ENCODE measurements at places on chromosomes 2 and 18. TPM values are rescaled to one million over a fixed set of nuclear protein-coding genes. Genes with fewer than 3 reads are reported as not detected.

- H3K36me3 ChIP-seq = peaks cover 50% of the 10 kb centered on the region
- peak; percentile 93 for DNase-seq
- H3K4me3 ChIP-seq = peak overlapping the region; percentile 99
- H3K27ac ChIP-seq = peak overlapping the region; percentile 93
Measured at GRCh38 chr2:43221763-43222474, 4.5 kb downstream of the ZFP36L2 start.

DNA sequence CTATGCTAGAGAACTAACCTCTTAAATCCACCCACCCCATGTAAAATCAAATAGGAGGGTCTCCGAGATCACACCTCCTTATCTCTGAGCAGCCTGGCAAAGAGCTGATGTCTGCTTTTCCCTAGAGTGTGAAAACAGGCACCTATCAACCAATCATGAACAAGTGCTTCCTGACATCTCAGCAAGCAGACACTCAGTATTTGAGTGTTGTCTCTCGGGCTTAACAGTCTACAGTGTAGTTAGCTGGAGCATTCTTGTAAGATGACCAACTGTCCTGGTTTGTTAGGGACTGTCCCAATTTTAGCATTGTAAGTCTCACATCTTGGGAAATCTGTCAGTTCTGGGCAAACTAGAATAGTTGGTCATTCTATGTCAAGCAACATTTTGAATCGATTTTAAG, 26.4 kb downstream of the MARCHF4 start:
- no peak for DNase-seq
- no peak overlapping the region for H3K4me3 ChIP-seq
- no peak overlapping the region for H3K27ac ChIP-seq

DNA sequence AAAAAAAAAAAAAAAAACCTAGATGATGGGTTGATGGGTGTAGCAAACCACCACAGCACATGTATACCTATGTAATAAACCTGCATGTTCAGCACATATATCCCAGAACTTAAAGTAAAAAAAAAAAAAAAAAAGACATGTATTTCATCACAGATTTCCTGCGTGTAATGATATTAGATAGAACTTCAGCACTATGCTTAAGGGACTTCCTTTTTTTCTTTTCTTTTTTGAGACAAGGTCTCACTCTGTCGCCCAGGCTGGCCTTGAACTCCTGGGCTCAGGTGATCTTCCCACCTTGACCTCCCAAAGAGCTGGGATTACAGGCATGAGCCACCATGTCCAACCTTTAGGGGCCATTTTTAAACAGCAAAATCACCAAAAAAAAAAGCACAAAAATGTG, 42.0 kb downstream of the NEURL3 start:
- no peaks in the 10 kb centered on the region for H3K36me3 ChIP-seq
- H3K4me1 ChIP-seq = no peaks in the 10 kb centered on the region
- no peak overlapping the region for H3K27ac ChIP-seq
- H3K27me3 ChIP-seq = no peaks in the 10 kb centered on the region

GRCh38 chr2:127844973-127845372, 13.0 kb downstream of the POLR2D start:
- no peak overlapping the region for H3K4me3 ChIP-seq
- H3K27ac ChIP-seq = no peak overlapping the region
- no peaks in the 10 kb centered on the region for H3K36me3 ChIP-seq
- DNase-seq = no peak
- H3K4me1 ChIP-seq = no peaks in the 10 kb centered on the region
- no peaks in the 10 kb centered on the region for H3K27me3 ChIP-seq

GRCh38 chr18:73244401-73244800, 376.6 kb upstream of the NETO1 start:
- no peak for DNase-seq
- H3K27ac ChIP-seq = no peak overlapping the region
- no peaks in the 10 kb centered on the region for H3K27me3 ChIP-seq
- H3K4me1 ChIP-seq = no peaks in the 10 kb centered on the region

- no peaks in the 10 kb centered on the region for H3K27me3 ChIP-seq
- H3K4me1 ChIP-seq = no peaks in the 10 kb centered on the region
- no peak for DNase-seq
Measured at GRCh38 chr2:169715379-169716237, 18.0 kb upstream of the KLHL23 start.

GRCh38 chr18:60358516-60358915, 14.1 kb downstream of the MC4R start:
- no peak overlapping the region for H3K4me3 ChIP-seq
- no peaks in the 10 kb centered on the region for H3K4me1 ChIP-seq
- DNase-seq = no peak
- H3K36me3 ChIP-seq = no peaks in the 10 kb centered on the region
- H3K27ac ChIP-seq = no peak overlapping the region
- H3K27me3 ChIP-seq = no peaks in the 10 kb centered on the region

- no peak for DNase-seq
- H3K4me3 ChIP-seq = no peak overlapping the region
- peaks cover 6% of the 10 kb centered on the region for H3K36me3 ChIP-seq
Measured at GRCh38 chr2:85914922-85915321, 26.1 kb upstream of the ST3GAL5 start.

TP53I3 gene
- total RNA-seq = 7.1 TPM

DNA sequence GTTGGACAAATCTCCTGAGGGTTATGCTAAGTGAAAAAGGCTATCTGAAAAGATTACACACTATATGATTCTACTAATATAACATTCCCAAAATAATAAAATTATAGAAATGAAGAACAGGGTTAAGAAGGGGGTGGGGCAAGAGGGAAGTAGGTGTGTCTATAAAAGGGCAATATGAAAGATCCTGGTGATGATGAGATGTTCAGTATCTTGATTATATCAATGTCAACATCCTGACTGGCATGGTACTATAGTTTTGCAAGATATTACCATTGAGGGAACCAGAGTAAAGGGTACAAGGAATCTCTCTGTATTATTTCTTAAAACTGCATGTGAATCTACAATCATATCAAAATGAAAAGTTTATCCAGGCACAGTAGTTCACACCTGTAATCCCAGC, 16.7 kb downstream of the CFAP53 start:
- no peak overlapping the region for H3K27ac ChIP-seq
- no peak for DNase-seq
- H3K27me3 ChIP-seq = no peaks in the 10 kb centered on the region
- no peak overlapping the region for H3K4me3 ChIP-seq
- no peaks in the 10 kb centered on the region for H3K4me1 ChIP-seq

DNA sequence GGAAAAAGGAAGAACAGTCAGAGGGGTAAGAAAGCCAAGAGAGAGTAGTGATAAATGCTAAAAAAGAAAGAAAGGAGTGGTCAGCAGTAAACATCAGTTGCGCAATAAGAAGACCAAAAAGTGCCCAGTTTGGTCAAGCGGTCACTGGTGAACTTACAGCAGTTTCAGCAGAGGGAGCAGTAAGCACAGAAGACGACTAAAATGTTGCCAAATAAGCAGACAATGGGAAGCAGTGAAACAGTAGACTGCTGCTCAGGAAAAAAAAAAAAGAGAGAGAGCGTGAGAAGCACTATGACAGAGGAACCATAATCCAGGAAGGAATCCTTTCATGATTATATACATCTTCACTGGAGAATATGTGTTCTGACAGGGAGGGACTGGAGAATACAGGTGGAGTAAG, 45.8 kb downstream of the DNAJC10 start:
- H3K27me3 ChIP-seq = no peaks in the 10 kb centered on the region
- H3K36me3 ChIP-seq = peaks cover 17% of the 10 kb centered on the region
- no peak overlapping the region for H3K27ac ChIP-seq
- no peaks in the 10 kb centered on the region for H3K4me1 ChIP-seq

GPR75 gene
- total RNA-seq = 4.5 TPM

GRCh38 chr18:49431165-49431962, 29.1 kb downstream of the DYM start:
- H3K36me3 ChIP-seq = peaks cover 39% of the 10 kb centered on the region
- H3K27ac ChIP-seq = no peak overlapping the region
- no peak for DNase-seq
- no peaks in the 10 kb centered on the region for H3K27me3 ChIP-seq

DNA sequence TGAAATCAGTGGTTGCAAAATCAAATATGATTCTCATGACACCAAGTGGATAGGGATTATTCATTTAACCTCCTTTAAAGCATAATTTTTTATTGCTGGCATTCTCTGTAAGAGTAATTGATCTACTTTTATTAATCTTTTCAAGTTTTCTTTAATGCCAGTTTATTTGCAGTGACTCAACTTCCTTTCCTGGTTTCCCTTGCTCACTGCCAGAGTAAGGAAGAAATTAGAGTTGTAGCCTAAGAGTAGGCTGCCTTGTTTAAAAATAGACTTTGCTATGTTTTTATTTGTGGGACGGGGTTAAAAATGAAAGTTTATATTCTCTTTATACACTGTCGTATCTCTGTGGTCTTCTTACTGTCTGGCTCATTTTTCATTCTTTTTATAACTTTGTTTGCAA, 148.6 kb downstream of the WDR7 start:
- no peak overlapping the region for H3K4me3 ChIP-seq
- H3K27me3 ChIP-seq = no peaks in the 10 kb centered on the region
- no peaks in the 10 kb centered on the region for H3K36me3 ChIP-seq
- H3K27ac ChIP-seq = no peak overlapping the region

TBR1 gene
- total RNA-seq = not detected

GRCh38 chr18:27839141-27839540, 337.8 kb downstream of the CDH2 start:
- no peak overlapping the region for H3K27ac ChIP-seq
- H3K36me3 ChIP-seq = no peaks in the 10 kb centered on the region
- H3K4me3 ChIP-seq = no peak overlapping the region
- H3K4me1 ChIP-seq = no peaks in the 10 kb centered on the region

STPG4 gene
- 0.20 TPM for total RNA-seq

LCT gene
- 0.17 TPM for total RNA-seq

- H3K27ac ChIP-seq = peak overlapping the region; percentile 87
- no peaks in the 10 kb centered on the region for H3K36me3 ChIP-seq
- H3K4me1 ChIP-seq = peaks cover 90% of the 10 kb centered on the region
- no peak for DNase-seq
- H3K4me3 ChIP-seq = no peak overlapping the region
- no peaks in the 10 kb centered on the region for H3K27me3 ChIP-seq
Measured at GRCh38 chr2:98454500-98455235, 10.0 kb downstream of the INPP4A start.

ATP5MC3 gene
- total RNA-seq = 53.4 TPM

DNA sequence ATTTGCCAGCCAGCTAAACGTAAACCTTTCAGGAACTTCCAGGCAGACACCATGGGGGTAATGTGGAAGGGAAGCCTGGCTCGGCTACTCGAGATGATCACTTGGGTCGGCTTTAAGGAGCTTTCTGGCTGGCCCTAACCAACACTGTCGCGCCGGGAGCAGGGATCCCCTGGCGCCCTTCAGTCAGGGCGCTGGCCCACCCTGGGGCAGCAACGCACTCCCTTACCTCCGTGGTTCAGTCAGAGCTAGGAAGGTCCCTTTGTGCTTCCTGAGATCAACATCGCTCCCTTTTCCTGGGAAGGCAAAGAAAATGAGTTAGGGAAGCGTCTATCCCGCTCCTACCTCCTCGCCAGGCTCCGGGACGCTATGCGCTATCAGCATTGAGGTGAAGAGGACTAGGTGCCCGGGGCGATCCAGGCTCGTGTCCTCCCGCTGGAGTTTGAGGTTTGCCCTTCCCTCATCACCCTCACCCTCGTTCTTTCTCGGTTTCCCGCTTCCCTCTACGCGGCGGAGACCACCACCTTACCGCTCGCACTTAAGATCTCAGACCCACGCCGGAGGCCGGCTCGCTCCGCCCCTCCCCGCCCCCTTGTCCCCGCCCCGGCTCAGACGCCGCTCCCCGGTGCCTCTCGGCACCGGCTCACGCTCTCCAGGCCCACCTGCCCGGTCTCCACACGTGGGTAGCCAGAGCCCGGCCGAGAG, 449 bp upstream of the ATRAID start:
- peak overlapping the region; percentile 95 for H3K27ac ChIP-seq
- H3K4me3 ChIP-seq = peak overlapping the region; percentile 69
- H3K4me1 ChIP-seq = peaks cover 34% of the 10 kb centered on the region
- H3K36me3 ChIP-seq = peaks cover 34% of the 10 kb centered on the region
- peak; percentile 82 for DNase-seq

ASTL gene
- total RNA-seq = 2.2 TPM

- no peak overlapping the region for H3K27ac ChIP-seq
- H3K4me3 ChIP-seq = no peak overlapping the region
- DNase-seq = no peak
- no peaks in the 10 kb centered on the region for H3K36me3 ChIP-seq
- peaks cover 7% of the 10 kb centered on the region for H3K4me1 ChIP-seq
- H3K27me3 ChIP-seq = peaks cover 88% of the 10 kb centered on the region
Measured at GRCh38 chr2:9239616-9240015, 33.0 kb downstream of the ASAP2 start.

DNA sequence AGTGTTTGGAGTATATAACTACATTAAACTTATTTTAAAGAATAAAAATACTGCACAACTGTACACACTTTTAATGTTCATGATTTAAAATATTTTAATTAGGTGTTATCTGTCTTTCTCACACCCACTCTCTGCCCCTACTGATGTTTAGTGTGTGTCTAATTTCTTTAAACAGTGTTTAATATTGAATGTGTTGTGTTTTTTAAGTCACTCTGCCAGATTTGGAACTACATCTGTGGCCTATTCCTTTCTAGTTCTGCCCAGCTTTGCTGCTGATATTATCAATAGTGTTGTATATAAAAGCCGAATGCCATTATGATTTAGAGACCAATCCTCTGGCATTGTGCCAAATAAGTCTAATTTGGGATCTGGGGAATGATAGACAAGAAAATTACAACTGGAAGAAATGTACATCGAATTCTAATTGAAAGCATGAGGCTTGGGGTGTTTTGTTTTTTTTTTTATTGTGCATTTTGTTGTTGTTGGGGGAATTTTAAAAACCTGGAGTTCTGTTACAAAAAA, 398.0 kb downstream of the CPS1 start:
- no peak for DNase-seq
- H3K36me3 ChIP-seq = no peaks in the 10 kb centered on the region
- no peak overlapping the region for H3K27ac ChIP-seq
- H3K4me3 ChIP-seq = no peak overlapping the region
- H3K4me1 ChIP-seq = no peaks in the 10 kb centered on the region

- H3K27me3 ChIP-seq = no peaks in the 10 kb centered on the region
- H3K36me3 ChIP-seq = no peaks in the 10 kb centered on the region
- H3K4me3 ChIP-seq = no peak overlapping the region
Measured at GRCh38 chr2:222969491-222969890, 82.5 kb upstream of the KCNE4 start.

RGPD8 gene
- total RNA-seq = 17.3 TPM

DNA sequence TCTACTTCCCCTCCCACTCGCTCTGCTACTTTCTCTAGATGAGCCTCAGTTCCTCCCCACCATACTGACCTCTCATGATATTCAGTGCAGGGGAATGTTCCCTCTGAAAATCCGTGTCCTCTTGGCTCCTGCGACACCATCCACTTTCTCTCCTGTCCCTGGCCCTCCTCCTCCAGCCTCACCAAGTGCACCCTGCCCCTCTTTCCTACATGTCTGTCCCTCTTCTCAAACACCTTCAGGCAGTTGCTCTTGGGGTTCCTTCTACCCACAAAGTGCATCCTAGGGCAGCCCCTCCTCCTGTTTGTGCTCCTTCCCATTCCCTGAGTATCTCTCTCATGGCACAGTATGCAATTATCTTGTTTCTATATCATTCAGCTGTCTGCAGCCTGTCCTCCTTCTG, 246.4 kb upstream of the RAB6C start:
- H3K36me3 ChIP-seq = no peaks in the 10 kb centered on the region
- H3K27ac ChIP-seq = no peak overlapping the region
- no peak overlapping the region for H3K4me3 ChIP-seq
- DNase-seq = no peak
- no peaks in the 10 kb centered on the region for H3K27me3 ChIP-seq

GRCh38 chr2:9484533-9484932, 10.2 kb downstream of the IAH1 start:
- H3K27me3 ChIP-seq = no peaks in the 10 kb centered on the region
- H3K4me1 ChIP-seq = peaks cover 4% of the 10 kb centered on the region
- peaks cover 84% of the 10 kb centered on the region for H3K36me3 ChIP-seq
- DNase-seq = no peak

ENOSF1 gene
- 96.8 TPM for total RNA-seq
